NCI-H1694 treated with DMSO at 0.1 percent for 48 hours (cell line): ENCODE measurements at places on chromosomes 11 and 22.

DNA sequence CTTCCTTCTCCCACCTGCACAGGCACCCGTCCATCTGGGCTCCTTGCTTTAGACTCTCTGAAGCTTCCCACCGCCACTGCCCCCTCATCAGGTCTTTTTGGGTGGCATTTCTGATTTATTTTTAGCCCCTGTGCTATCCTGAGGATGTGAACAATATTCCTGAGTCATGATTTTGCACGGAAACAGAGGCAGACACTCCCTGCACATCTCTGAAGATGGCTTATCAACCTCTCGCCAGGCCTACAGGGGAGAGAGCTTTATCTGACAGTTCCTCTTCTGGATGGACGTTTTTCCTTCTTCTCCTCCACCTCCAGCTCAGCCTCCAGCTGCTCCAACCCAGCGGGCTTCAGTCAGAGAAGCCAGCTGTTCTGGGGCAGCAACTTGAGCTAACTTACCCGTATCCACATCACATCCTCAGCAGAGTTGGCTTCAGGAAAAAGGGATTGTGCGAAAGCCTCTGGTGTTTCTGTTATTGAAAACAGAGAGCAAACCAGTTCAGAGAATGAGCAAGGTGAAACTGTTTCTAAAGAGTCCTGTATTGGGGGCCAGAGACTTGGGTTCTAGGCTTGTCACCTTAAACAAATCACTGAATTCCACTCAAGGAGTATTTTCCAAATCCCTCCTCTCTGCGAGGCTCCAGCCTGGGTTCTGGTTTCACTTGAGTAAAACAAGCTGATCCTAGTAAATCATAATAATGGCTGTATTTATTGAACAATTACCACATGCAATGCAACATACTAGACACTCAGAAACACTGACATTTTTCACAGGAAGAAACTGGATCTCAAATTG, 33.1 kb upstream of the ETS1 start:
- DNase-seq, result no peak

- DNase-seq, result no peak
Measured at GRCh38 chr22:45897736-45898135, 79.2 kb downstream of the WNT7B start.

GRCh38 chr11:132960273-132961078, 571.8 kb downstream of the OPCML start:
- DNase-seq, result peak; percentile 7

- no peak for DNase-seq
Measured at GRCh38 chr22:27537501-27537900, 264.1 kb downstream of the MN1 start.
